G401 (cell line): ENCODE measurements at places on chromosomes 1 and 21.

DNA sequence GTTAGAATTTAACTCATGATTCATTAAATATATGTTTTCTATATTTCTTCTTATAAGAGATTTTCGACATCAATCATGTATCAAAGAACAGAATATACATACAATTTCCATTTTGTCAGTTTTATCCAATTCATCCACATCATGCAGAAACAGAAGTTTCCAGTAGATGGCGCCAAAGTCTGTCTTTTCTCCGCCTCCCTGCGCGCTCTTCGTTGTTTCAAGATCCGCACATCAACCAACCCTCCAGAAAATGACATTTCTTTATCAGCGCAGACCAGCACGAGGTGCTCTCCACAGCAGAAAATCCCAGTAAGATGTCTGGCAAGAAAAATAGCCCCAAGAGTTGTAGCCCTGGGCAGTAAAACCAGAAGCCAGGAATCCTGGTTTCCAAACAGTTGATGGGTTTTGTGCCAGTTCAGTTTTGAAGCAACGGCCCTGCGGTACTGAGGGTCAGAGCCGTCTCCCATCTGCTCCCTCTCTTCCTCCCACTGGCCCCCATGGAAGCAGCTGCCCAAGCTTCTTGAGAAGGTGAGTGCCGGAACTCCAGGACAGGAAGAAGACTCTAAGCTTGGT lies 38.6 kb upstream of the GPR137B start:
- DNase-seq: peak; percentile 76

DNA sequence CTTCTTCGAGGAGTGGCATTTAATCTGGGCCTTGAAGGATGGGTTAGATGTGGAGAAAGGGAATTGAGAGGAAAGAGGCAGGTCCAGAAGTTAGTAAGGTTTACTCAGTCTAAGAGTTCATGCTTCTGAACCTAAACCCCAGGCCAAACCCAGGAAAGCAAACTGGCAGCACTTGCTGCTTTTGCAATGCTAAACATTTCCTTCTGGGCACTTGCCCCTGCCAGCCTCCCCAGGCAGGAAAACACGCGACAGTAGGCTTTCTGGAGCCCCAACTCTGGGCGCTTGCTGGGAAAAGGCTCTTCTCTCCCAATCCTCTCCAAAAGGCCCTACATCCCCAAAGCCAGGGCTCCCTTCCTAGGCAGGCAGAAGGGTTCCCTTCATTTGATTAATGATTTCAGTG lies 2.5 kb downstream of the OLFML2B start:
- no peak for DNase-seq

DNA sequence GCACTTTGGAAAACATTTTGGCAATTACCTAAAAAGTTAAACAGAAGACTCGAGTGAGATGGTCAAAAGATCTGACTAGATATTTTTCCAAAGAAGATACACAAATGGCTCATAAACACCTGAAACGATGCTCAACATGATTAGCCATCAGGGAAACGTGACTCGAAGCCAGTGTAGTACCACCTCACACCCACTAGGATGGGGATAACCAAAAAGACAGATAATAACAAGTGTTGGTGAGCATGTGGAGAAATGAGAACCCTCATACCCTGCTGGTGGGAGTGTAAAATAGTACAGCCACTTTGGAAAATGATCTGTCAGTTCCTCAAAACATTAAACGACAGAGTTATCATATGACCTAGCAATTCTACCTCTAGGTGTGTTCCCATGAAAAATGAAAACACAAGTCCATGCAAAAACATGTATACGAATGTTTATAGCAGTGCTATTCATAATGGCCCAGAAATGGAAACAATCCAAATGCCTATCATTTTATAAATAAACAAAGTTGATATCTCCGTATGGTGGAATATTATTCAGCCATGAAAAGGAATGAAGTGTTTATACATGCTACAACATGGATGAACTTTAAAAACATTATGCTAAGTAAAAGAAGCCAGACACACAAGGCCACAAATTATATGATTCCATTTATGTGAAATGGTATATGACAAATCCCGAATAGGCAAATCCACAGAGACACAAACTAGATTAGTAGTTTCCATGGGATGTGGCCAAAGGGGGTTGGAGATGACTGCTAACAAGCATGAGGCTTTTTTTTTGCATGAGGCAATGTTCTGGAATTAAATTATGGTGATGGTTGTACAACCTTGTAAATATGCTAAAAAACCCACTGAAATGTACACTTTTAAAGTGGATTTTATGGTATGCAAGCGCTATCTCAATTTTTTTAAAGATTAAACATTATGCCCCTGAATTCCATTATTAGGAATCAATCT lies 625.3 kb downstream of the KIF26B start:
- DNase-seq: no peak

DNA sequence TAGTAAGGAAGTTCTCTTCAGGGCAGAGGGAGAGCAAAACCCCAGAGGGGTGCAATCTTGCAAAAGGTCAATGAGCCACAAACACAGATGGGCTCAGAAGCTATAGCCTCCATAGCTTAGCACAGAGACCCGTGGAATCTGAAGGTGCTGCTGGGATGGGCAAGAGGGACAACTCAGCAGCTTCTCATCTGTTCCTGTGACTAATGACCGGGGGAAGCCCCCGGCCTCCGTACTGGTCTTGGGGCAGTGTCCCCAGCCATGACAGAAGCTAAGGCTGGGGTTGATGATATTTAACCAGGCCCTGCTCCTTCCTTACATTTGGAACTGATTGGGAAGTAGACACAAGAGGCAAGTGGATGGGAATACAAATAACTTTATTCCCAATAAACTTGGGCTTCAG lies 19.1 kb downstream of the EXOC8 start:
- DNase-seq: no peak

GRCh38 chr21:14993115-14993514 lies 71.7 kb downstream of the NRIP1 start:
- DNase-seq: no peak

GRCh38 chr1:197659171-197659570 lies 116.1 kb downstream of the DENND1B start:
- no peak for DNase-seq

DNA sequence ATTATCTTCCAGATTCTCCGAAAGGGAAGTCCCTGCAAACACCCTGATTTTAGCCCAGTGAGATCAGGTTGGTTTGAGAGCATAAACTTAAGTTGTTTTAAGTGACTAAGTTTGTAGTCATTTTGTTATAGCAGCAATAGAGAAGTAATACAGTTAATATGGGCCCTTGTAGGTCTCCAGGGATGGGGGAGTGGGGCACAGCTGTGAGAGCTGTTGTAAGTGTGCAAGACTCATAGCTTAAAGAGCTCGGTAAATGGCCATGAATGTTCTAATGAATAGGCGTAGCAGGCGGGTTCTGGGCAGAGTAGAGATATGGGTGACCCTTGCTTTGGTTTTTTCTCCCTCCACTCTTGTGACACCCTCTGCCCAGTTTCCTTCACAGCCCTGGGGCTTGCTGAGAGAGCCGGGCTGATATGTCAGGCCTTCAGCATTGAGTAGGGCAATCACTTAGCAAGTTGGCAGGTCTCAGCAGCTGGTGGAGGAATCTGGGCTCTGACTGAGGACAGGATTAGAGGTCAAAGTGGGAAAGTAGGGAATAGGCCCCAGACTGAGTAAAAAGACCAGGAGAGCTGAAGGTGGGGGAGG lies 16.0 kb upstream of the ID3 start:
- no peak for DNase-seq

- no peak for DNase-seq
Measured at GRCh38 chr1:207898260-207898659, 12.7 kb downstream of the CD34 start.

- DNase-seq: no peak
Measured at GRCh38 chr1:119298687-119299303, 69.8 kb upstream of the HAO2 start.

DNA sequence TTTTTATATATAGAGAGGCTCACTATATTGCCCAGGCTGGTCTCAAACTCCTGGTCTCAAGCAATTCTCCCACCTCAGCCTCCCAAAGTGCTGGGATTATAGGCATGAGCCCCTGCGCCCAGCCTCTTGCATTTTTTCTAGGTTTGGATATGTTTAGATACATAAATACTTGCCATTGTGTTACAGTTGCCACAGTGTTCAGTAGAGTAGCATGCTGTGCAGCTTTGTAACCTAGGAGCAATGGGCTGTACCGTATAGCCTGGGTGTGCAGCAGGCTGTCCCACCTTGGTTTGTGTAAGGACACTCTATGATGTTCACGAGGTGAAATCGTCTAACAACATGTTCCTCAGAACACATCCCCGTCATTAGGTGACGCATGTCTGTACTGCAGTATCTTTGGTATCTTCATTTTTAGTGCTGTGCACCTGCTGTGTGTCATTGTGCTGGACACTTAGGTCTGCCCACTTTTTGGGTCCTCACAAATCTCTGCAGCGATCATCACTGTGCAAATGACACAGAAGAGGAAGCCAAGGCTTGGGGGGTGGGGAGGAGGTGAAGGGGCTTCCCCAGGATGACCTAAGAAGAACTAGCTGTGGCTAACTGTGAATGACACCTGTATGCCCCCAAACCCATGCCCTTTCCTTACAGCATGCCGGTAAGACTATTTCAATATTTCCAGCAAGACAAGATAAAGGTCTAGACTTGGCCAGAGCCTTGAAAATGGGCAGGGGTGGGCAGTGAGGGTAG lies 44.5 kb downstream of the SDC3 start:
- no peak for DNase-seq

DNA sequence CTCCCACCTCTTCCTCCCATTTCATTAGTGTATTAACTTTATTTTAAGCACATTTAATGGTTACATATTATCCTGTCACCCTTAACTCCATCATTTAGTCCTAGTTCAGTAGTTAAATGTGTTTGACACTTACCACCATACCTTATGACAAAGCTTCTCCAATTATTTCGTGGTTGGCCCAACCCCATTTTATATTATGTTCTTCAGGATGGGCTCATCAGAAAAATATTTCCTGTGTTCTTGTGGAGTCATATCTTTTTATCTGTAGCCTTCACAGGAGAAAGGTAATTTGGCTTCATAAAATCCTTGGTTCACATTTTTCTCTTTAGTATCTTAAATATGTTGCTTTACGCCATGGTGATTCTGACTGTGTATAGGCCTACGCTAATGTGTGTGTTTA lies 142.3 kb upstream of the COL6A1 start:
- DNase-seq: no peak

DNA sequence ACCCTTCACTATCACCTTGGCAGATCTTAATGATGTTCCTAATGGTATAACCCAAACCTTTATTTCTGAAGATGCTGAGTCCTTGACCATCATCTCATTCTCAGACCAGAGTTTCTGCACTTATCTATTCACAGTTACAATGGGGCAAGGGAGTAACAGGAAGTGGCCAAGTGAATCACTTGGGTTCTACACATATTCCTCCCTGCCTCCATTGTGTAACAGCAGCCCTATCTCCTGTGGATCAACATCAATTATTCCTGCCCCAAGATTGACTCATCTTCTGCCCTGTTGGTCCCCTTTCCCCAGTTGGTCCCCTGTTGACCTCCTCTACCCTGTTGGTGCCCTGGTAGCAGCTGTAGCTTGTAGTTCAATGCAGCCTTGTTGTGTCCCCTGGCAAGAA lies 10.3 kb upstream of the S100A7 start:
- DNase-seq: no peak

DNA sequence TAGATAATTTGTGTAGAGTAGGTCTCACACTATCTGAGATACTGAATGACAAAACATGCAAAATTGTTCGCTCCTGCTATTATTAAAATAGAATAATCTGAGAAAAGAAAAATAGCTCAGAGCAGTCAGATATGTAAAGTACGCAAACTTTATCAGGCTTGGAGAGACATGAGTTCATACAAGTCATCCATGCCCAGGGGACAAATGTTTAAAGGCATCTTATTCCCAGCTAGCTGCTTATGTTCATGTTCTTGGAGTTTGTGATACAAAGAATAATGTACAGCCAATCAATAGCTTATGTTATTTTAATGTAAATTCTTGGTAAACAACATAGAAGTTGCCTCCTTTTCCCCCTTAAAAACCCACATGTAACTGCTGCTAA lies 69.4 kb upstream of the USP25 start:
- no peak for DNase-seq
